CD8-positive, alpha-beta T cell (primary cell): ENCODE measurements at places on chromosomes 7 and 10.

DNA sequence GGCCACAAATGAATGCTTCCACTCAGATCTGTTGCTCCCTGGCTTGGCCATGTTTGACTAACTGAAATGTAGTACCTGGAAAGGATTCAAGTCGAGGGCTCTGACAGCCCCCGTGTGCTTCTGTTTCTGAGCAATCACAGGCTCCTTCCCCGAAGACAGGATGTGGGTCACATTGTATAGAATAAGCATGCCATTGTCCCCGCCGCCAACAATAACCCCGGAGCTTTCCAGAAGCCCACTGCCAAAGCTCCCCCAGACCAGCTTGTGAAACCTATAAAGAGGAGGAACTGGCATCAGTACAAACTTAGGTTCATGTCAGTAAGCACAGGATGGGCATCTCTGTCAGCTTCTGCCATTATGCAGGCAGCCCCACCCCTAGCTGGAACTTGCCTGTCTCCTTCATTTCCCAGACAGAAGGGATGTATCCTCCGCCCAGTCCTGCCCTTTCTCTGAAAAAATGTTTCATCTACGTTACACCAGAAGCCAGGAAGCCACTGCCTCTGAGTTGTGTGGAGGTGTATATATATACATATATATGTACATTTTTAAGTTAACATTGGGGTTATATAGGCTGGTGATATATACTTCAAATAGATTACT is 10.3 kb downstream of the SEC31B start:
- DNase-seq = peak; percentile 34

GRCh38 chr10:49744924-49745605 is 17.1 kb downstream of the OGDHL start:
- no peak for DNase-seq

- DNase-seq = no peak
Measured at GRCh38 chr7:270351-270983, 19.5 kb upstream of the FOXL3 start.

DNA sequence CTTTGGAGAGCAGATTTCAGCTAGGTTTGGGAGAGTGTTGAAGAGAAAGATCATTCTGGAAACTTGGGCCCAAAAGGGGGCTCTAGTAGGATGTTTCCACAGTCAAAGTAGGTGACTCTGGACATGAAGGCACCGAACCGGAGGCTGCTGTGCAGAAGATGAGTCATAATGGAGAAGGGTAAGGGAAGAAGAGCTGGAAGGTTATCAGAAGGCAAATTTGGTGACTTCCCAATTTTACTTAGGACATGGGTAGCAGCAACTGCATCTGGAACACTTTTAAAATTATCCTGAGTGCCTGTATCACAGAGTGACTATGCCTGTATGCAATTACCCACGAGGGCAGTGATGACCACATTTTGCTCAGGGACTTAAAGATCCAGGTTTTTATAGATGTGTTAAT is 38.8 kb downstream of the PIK3AP1 start:
- no peak for DNase-seq

DNA sequence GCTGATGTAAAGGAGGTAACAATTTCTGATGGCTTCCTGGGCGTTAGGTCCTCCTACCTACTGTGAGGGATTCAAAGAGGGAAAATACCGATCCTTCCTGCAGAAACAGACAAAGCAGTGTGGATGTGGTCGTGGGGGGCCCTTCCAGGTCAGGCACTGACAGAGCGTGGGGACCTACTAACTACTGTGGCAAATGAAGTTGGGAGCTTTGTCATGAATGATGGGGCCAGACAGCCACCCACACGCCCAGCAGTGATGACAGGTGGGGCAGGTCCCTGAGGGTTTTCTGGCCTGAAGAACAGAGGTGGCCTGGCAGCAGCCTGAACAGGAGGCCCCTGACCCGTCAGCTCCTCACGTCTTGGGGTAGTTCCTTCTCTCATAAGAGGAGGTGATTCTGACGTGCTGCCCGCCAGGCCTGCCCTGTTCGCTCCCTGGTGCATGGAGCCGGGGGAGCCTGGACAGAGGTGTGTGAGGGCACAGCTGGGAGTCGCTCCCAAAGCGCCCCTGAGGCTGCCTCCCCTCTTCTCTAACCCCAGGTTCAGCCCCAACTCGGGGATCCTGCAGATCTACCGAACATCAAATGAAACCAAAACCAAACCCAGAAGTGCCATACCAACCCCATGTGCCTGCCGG is 4.2 kb downstream of the ATP6V0E2 start:
- DNase-seq = no peak

- DNase-seq = no peak
Measured at GRCh38 chr7:148306759-148307158, 283.8 kb upstream of the C7orf33 start.

DNA sequence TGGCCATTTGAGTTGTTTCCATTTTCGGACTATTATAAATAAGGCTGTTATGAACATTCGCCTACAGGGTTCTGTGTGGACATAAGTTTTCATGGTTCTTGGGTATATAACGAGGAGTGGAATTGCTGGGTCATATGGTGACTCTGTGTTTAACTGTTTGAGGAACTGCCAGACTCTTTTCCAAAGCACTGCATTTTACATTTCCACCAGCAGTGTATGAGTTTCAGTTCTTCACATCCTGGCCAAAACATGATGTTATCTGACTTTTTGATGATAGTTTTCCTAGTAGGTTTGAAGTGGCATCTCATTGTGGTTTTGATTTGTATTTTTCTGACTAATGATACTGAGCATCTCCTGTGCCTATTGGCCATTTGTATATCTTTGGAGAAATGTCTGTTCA is 5.4 kb downstream of the SUV39H2 start:
- no peak for DNase-seq

GRCh38 chr7:25852939-25853271 is 299.1 kb upstream of the NFE2L3 start:
- DNase-seq = no peak

GRCh38 chr7:79590916-79591623 is 137.6 kb upstream of the MAGI2 start:
- no peak for DNase-seq

GRCh38 chr10:131902211-131902610 is 1.4 kb downstream of the PPP2R2D start:
- no peak for DNase-seq

DNA sequence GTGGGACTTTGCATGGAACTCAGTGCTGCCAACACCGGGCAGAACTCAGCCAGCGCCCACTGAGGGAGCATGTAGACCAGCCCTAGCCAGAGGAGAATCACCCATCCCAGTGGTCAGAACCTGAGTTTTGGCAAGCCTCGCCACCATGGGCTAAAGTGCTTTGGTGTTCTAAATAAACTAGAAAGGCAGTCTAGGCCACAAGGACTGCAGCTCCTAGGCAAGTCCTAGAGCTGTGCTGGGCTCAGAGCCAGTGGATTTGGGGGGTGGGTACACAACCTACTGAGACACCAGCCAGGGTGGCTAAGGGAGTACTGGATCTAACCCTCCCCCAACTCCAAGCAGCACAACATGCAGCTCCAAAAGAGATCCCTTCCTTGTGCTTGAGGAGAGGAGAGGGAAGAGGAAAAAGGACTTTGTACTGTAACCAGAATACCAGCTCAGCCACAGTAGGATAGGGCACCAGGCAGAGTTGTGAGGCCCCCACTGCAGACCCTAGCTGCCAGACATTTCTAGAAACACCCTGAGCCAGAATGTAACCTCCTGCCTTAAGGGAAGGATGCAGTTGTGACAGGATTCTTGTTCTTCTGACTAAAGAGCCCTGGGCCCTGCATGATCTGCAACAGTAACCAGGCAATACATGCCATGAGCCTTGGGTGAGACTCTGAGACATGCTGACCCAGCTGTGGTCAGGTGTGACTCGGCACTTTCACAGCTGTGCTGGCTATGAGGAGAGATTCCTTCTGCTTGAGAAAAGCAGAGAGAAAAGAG is 24.4 kb downstream of the GSDME start:
- no peak for DNase-seq

GRCh38 chr10:122699796-122700455 is at the start of gene C10orf120:
Gene C10orf120 (minus strand): TSS chr10:122699846. CDS start chr10:122699790, 56 bp downstream.
- no peak for DNase-seq

DNA sequence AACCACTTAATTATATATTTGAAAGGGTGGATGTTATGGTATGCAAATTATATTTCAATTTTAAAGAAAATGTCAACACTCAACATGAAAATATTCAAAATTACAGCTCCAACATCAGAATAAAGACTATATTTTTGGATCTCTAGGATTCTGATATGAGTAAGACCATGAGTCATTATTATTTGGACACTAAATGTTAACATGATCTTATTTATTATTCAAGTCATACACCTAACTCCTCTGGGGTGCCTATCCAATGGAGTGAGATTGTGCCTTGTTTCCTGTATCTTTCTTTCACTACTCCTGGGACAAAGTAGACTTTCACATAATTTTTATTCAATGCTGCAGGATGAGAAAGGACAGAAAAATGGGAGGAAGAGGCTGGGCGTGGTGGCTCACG is 135.2 kb upstream of the PRSS1 start:
- no peak for DNase-seq

- no peak for DNase-seq
Measured at GRCh38 chr10:84715911-84716310, 387.5 kb downstream of the CCSER2 start.

DNA sequence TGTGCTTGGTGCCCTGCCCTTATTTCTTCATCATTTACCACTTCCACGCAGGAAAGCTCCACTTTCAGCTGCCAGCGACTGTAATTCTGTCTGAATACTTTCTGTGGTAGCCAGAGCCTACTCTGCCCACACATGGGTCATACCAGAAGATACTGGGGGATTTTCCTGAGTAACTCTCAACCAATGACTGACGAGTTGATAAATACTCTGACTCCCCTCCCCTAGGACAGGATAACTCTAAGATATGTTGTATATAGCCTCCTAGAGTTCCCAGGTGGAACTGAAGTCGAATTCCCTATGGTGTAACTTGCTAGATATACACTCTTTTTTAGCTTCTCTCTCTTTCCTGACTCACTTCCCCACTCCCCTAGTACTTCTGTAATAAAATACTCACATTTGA is 29.8 kb downstream of the SEM1 start:
- no peak for DNase-seq

DNA sequence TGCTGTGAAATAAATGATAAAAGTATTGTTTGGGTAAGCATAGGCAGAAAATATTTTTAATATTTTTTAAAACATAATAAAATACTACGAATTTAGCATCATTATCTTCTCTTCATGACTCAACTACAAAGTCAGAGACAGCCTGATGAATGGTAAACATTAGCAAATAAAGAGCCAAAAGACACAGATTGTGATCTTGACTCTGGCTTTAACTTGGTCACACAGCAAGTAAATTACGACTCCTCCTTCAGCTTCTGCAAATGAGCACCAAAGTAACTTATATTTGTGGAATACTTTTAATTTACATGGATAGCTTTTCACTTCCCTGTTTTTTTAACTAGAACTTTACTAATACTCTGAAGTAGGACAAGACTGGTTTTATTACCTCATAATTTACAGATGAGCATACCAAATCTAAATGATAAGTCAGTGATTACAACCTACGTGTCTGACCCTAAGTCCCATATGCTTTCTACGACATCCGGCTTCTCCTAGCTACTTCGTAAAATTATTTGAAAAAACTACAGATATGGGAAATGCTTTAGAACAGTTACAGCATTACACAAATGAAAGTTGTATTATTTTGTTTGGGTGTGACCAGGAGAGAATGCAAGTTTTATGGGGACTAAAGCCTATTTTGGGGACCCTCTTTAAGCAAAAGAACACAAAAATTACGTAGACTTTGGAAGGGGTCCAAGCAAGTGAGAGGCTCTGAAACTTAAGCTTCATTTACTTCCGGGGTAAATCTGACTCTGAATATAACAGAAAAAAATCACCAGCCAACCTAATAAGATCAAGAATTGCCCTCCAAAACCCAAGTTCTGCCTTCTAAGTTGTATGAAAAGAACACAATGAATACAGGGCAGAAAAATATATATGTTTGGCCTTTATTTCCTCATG is 133.8 kb downstream of the CPEB3 start:
- DNase-seq = no peak

GRCh38 chr7:22417841-22418240 is 60.9 kb upstream of the RAPGEF5 start:
- no peak for DNase-seq

DNA sequence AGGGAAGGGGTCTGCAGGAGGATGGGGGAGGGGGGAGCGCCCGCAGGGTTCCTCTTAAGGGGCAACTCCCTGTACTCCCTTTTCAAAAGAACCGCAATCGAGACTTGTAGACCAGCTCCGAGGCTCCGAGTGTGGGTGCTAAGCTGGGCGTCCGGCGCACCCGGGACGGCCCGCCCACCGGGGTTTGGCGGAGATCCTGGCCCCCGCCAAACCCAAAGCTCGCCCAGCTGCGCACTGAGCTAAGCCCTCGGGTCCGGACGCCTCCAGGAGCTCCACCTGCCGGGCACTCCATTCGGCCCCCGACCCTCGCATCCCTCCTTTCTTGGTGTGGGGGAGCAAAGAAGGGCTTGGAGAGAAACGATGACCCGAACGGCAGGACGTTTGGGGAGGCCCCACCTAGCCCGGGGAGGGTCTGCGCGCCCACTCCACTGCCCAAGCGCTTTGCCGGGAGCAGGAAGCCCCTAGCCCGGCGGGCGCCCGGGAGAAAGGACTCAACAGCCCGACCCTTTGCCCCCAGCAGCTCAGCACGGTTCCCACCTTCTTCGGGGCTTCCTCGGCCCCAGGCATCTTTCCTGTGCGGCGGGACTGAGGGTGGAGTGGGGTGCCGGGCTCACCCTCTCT is 651 bp downstream of the AFAP1L2 start:
- DNase-seq = no peak

DNA sequence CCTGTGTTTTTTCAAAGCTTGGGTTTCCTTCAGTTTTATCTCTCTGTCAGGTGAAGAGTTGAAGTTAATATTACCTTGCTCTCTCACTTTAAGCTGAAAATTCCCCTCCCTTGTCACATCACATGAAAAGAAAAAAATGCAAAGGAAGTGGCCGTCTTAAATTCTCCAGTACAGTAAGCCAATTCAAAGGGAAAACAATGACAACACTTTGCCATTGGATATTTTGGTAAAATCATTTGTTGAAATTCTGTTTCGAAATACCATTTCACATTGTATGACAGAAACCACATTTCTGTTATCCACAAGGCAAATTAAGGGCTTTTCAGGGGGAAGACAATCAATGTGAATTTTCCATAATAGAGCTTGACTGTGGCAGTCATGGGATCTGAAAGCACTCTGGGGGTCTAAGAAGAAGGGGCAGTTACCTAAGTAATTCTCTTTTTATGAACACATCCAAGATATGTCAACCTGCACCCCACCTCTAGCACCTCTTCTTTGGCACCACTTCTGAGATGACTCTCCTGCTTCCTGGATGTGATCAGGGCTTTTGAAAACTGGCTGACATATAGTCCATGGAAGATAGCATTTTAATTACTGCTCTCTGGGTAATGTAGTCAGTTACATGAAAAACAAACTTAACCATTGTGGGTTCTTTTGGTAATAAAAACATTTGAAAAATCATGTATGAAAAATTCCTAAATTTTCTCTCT is 63.8 kb downstream of the ENTPD1 start:
- DNase-seq = no peak
